ENCODE measurements at places on chromosomes 16 and 17. TPM values are rescaled to one million over a fixed set of nuclear protein-coding genes. Genes with fewer than 3 reads are reported as not detected.

MYL11 gene
- not detected for total RNA-seq

- peaks cover 35% of the 10 kb centered on the region for H3K4me1 ChIP-seq
- H3K36me3 ChIP-seq = no peaks in the 10 kb centered on the region
- H3K27me3 ChIP-seq = peaks cover 94% of the 10 kb centered on the region
- peak overlapping the region; percentile 16 for H3K4me3 ChIP-seq
- no peak for DNase-seq
- H3K27ac ChIP-seq = no peak overlapping the region
These were observed 2.0 kb downstream of the NEUROD2 start for GRCh38 chr17:39605492-39606433.

TBC1D3L gene
- total RNA-seq = 21.0 TPM

DNA sequence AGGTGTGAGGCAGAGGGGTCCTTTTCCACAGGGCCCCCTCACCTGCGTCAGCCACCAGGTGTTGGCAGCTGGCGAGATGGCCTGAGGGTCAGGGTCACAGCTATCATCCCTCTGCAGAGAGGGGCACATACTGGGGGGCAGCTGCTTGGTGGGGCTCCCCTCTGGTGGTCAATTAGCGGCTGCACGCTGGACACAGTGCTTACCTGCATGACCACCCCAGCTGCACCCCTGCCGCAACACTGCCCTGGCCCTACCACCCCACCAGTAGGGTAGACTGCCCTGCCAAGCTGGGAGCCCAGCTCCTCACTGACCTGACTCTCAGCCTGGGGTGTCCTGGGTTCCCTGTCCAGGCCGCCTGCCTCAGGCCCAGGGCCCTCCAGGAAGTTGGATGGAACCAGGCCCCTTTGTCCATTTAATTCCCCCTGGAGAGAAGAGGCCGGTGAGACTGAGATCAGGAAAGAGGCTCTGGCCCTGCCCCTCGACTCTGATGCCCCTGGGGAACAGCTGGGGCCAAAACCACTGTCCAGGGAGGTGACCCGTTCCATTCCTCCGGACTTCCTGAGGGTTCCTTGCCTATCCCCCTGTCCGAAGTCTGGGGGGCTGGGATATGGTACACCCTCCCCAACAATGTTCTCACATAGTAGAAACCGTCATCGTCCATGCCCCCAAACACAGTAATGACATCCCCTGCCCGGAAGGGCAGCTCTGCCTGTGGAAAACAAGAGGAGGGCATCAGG, 23.7 kb downstream of the TSPOAP1 start:
- H3K4me3 ChIP-seq = no peak overlapping the region
- DNase-seq = no peak
- H3K36me3 ChIP-seq = no peaks in the 10 kb centered on the region
- H3K27ac ChIP-seq = no peak overlapping the region

DNA sequence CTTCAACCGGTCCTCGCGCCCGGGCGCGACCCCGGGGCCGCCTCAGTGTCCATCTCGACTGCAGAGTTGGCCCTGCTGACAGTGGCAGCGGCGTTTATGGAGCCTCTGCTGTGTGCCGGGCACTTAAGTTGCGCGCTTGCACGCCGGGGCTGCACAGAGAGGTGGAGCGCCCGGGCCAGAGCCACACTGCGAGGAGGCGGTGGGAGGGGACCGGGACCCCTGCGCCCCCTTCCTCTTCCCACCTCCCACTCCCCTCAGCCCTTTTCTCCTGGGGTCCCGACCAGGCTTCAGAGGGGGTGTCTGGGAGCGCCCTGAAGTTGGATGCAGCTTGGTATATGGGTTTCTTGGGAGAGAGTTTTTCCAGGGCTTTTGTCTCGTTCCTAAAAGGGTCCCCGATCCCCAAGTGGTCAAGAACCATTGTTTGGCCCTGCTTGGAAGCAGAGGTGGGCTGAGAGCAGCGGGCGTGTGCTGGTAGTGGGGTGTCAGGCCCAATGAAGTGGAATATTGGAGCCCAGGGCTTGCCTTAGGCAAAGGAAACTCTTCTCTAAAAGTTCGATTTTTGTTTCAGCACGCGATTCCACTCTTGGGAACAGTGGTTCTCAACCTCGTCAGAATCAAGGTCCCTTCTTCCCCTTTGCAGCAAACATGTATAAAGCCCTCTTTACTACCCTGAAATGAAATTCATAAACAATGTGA, 605 bp downstream of the MRTFB start:
- H3K36me3 ChIP-seq = peaks cover 6% of the 10 kb centered on the region
- H3K27ac ChIP-seq = peak overlapping the region; percentile 90
- H3K27me3 ChIP-seq = no peaks in the 10 kb centered on the region
- H3K4me1 ChIP-seq = peaks cover 19% of the 10 kb centered on the region
- peak; percentile 89 for DNase-seq
- H3K4me3 ChIP-seq = peak overlapping the region; percentile 85

DNA sequence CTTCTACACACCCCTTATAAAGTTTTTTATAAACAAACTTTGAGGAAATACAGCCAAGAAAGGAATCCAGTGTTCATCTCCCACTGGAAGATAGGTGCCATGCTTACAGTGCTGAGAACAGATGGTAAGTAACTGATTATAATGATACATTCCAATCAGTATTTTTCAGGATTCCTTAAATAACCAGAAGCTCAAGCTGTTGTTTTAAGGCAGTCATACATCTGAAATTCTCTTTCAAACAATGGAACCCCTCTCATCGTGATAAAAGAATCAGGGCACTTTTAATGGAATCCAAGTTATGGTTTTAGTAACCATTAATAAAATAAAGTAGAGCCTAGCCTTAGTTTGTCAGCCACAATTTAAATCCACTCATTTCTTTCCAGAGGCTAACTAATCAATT, 56.1 kb upstream of the STAC2 start:
- no peaks in the 10 kb centered on the region for H3K27me3 ChIP-seq
- no peaks in the 10 kb centered on the region for H3K4me1 ChIP-seq
- no peak overlapping the region for H3K4me3 ChIP-seq
- no peak overlapping the region for H3K27ac ChIP-seq

- H3K36me3 ChIP-seq = peaks cover 7% of the 10 kb centered on the region
- no peak overlapping the region for H3K4me3 ChIP-seq
- H3K27me3 ChIP-seq = no peaks in the 10 kb centered on the region
- H3K27ac ChIP-seq = no peak overlapping the region
These were observed 96.2 kb downstream of the RAP1GAP2 start for GRCh38 chr17:2892305-2892971.

SPATA32 gene
- not detected for total RNA-seq

MRPS34 gene
- 62.6 TPM for total RNA-seq

CLEC3A gene
- total RNA-seq = not detected

C16orf74 gene
- 12.2 TPM for total RNA-seq

DNA sequence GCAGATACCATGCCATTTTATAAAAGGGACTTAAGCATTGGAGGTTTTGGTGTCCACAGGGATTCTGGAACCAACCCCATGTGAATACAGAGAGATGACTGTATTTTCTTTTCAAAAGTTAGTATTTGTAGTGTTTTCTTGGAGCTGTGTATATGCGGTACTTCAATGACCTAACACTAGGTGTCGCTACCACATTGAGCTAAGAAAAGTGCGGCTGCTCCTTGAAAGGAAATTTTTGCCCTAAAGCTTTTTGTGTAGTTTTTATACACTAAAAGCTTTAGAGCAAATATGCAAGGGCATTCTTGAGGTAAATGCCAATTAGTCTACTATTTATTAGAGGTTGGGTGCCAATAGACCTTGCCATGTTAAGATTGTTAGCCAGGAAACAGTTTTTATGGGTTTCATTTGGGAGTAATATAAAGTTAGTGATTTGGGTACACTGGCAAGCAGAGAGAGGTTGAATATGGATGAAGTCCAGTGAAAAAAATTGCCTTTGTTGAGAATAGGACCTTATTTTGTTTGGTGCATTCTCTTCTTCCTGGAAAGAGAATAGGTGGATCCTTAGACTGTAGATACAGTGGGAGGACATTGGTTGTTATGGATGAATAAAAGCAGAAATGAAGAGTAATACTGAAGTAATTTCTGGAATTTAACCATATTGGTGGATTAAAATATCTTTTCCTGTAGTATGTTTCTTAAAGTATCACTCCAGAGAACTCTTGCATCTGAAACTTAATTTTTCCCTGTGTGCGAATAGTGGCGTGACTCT, 43.3 kb downstream of the BCAS3 start:
- H3K27me3 ChIP-seq = no peaks in the 10 kb centered on the region
- no peak overlapping the region for H3K4me3 ChIP-seq
- H3K36me3 ChIP-seq = no peaks in the 10 kb centered on the region
- no peaks in the 10 kb centered on the region for H3K4me1 ChIP-seq
- no peak overlapping the region for H3K27ac ChIP-seq
- DNase-seq = no peak

DNA sequence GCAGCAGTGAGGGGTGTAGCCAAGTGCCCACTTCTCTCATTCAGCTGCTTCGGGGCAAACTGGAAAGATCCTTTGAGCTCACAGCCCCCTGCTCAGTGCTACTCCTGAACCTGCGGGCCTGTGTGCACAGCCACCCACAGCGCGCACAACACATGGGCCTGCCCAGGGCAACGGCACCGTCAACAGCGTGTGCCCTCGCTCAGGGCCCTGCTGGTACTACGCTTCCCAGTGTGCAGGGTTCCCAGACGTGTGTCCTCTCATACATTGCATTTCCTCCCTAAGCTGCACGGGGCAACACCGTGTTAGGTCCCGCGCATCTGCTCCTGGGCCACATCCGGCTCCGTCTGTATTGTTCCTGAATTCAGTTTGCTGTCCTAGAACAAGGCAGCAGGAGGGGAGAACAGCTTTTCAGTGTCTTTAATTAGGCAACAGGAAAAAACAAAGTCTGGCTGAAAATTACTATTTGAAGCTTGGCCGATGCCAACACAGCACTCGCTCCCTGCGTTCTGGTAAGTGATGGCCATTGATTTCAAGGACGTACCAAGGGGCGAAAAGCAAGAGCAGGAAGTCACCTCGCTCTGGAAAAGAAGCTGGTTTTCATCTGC, 15.2 kb downstream of the MRM3 start:
- no peaks in the 10 kb centered on the region for H3K27me3 ChIP-seq
- H3K27ac ChIP-seq = peak overlapping the region; percentile 8
- H3K4me3 ChIP-seq = no peak overlapping the region
- peaks cover 10% of the 10 kb centered on the region for H3K4me1 ChIP-seq

DNA sequence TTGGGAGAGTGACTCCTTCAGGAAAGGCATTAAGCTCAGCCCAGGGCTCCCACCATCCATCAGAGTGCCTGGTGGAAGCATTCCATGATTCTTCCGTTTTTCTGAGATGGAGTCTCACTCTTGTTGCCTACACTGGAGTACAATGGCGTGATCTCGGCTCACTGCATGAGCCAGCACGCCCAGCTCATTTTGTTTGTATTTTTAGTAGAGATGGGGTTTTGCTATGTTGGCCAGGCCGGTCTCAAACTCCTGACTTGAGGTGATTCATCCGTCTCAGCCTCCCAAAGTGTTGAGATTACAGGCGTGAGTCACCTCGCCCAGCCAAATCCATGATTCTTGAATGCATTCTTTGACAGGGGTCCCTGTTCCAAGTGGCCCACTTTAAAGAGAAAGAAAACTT, 23.1 kb downstream of the MIS12 start:
- no peak for DNase-seq
- H3K4me1 ChIP-seq = no peaks in the 10 kb centered on the region

SSTR5 gene
- total RNA-seq = not detected

PIRT gene
- total RNA-seq = not detected

GRCh38 chr16:89534252-89534756, 26.1 kb downstream of the SPG7 start:
- H3K36me3 ChIP-seq = peaks cover 93% of the 10 kb centered on the region
- H3K27me3 ChIP-seq = no peaks in the 10 kb centered on the region
- peaks cover 51% of the 10 kb centered on the region for H3K4me1 ChIP-seq
- DNase-seq = no peak

DNA sequence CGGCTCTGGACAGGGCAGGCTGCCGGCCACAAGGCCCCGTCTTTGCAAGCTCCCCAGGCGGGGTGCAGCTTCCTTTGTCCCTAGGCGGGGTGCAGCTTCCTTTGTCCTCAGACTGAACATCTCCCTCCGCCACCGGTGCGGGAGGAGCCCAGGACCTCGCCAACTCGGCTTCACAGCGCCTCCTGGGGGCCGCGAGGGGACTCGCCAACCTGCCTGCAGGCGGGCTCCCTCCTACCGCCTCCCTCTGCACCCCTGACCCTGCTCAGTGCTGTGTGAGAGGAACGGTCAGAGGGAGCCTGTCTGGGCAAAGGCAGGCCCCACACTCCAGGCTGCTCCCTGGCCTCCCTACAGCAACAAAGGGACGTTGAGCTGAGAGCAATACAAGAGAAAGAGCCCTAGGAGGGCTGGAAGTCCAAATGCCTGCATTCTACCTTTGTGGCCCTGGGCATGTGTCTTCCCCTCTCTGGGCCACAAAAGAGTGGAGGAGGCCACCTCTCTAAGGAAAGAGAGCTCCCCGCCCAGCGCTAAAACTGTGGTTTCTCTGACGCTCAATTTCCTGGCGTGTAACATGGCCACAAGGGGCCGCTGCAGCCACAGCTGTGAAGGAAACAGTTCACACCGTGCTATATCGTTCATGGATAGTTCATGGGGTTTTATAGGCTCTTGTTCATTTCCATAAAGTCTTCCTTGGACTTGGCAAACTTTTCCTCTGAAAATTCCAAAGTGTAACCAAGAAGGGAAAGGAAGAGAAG, 20.9 kb upstream of the KRT19 start:
- H3K4me1 ChIP-seq = peaks cover 24% of the 10 kb centered on the region
- no peak overlapping the region for H3K27ac ChIP-seq
- no peak overlapping the region for H3K4me3 ChIP-seq
- H3K36me3 ChIP-seq = no peaks in the 10 kb centered on the region
- peak; percentile 95 for DNase-seq
- no peaks in the 10 kb centered on the region for H3K27me3 ChIP-seq

GRCh38 chr16:89038221-89038721, 55.4 kb upstream of the ACSF3 start:
- no peaks in the 10 kb centered on the region for H3K4me1 ChIP-seq
- H3K36me3 ChIP-seq = no peaks in the 10 kb centered on the region
- H3K27me3 ChIP-seq = peaks cover 60% of the 10 kb centered on the region
- DNase-seq = peak; percentile 36
- no peak overlapping the region for H3K4me3 ChIP-seq
- H3K27ac ChIP-seq = no peak overlapping the region

DNA sequence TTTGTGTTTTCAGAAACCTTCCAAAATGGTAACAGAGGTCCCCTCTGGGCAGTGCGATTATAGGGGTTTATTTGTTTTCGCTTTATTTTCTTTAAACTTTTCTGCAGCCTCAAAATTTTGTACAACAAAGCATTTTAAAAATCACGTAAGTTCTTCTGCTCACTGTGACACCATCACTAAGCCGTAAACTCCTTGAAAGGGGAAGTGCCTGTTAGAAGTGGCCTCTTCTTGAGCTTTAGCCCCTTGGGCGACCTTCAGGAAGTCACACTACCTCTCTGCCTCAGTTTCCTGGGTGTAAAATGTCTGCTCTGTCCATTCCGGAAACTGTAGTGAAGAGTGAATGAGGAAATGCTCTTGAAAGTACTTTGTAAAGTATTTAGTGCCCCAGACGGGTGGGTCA, 26.6 kb downstream of the ARHGAP27 start:
- no peak for DNase-seq
- H3K27ac ChIP-seq = no peak overlapping the region
- H3K4me3 ChIP-seq = no peak overlapping the region
- peaks cover 67% of the 10 kb centered on the region for H3K4me1 ChIP-seq

DNA sequence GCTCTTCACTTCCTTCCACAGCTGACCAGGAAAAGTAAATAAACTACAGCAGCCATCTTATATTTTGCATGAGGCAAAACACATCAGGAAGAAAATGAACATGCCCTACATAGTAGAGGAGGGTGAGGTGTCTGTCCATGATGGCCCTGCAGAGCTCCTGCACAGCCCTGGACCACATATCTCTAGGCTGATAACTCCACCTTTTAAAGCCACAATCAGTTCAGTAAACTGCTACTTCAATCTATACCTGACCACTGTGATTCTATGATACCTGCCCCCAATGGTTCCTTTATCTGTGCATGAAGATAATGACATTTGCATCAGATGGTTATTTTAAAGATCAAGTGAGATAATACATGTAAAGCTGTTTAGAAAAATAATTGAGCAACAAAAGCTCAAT, 82.2 kb downstream of the HELZ start:
- no peak overlapping the region for H3K4me3 ChIP-seq
- peaks cover 96% of the 10 kb centered on the region for H3K36me3 ChIP-seq
- H3K27me3 ChIP-seq = no peaks in the 10 kb centered on the region
- no peaks in the 10 kb centered on the region for H3K4me1 ChIP-seq

Measured in spleen (tissue), 13 donors.